IPS-NIHi11 (cell line): ENCODE measurements at places on chromosomes 3 and 15.

GRCh38 chr3:184460276-184460675 lies 80.4 kb downstream of the CHRD start:
- DNase-seq = no peak

DNA sequence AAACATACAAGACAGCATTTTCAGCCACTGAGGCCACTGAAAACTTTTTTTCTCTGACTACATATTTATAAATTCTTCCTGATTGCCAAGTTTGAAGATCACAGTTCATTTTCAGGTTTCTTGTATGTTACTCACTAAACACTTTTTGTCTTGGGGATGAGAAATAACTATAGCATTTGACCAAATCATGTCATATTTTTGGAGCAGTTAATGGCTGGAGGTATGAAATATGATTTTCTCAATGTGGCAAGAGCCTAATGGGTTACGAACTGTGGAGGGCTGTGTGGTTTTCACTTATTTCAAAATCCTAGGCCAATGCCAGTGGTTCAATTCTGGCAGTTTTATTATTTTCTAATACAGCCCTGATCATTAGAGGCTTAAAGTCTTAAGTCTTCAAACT lies 64.4 kb downstream of the USP13 start:
- no peak for DNase-seq

DNA sequence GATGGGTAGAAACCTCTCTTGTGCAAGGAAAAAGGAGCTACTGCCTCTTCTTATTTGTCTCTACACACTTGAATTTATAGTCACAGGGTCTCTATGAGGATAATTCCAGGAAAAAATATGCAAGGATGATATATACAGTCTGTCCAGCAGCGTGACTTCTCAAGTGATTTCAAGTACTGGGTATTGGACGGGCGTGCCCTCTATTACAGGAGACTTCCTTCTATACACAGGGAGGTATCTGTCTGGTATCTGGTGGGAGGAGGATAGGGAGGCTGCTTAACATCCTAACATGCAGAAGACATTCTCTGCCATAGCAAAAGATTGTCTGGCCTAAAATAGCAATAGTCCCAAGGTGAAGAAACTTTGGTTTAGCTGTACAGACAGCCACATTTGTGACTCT lies 146.1 kb downstream of the TPRG1 start:
- DNase-seq = no peak

DNA sequence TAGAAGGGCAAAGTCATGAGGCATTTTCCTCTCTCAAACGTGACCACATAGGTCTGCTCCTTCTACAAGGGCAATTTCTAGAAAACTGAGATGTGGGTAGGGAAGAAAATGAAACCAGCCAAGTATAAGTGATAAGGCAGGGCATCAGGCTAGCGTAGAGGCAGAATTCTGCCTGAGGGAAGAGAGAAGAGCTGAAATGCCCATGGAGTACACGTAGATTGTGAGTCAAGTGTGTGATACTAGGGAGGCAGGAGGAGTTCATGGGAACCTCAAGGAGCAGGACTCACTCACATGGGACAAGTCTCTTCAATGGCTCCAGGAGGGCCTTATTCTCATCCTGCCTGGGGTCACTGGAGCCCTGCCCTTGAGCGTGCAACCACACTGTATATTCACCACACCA lies 34.9 kb upstream of the PPP4R2 start:
- no peak for DNase-seq

DNA sequence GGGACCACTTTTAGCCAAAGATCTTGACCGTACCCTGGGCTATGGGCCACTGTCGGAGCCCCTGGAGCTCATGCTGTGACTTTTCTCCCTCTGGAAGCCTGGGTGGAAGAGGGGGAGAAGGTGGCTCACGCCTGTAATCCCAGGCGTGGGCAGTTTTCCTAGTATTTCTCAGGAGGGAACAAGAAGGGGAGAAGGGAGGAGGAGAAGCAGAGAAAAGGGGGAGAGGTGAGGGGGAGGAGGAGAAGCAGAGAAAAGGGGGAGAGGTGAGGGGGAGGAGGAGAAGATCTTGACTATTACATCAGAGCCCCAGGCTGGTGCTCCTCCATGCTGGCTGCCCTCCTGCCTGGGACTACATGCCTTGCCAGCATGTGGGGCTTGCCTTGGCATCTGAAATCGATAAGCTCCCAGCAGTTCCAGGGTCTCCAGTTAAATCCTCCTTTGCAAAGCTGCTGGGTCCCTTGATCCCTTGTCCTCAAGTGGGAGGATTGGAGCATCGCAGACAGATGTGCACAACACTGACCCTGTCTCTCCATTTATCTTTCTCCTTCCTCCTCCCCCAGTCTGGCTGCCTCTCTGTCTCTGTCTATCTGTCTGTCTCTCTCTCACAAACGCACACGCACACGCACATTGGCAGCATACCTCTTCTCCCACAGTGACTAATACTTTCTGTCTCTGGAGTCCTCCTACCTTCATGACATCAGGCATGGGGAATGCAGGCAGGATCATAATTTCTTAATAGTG lies 41.6 kb downstream of the MRAS start:
- DNase-seq = peak; percentile 41

DNA sequence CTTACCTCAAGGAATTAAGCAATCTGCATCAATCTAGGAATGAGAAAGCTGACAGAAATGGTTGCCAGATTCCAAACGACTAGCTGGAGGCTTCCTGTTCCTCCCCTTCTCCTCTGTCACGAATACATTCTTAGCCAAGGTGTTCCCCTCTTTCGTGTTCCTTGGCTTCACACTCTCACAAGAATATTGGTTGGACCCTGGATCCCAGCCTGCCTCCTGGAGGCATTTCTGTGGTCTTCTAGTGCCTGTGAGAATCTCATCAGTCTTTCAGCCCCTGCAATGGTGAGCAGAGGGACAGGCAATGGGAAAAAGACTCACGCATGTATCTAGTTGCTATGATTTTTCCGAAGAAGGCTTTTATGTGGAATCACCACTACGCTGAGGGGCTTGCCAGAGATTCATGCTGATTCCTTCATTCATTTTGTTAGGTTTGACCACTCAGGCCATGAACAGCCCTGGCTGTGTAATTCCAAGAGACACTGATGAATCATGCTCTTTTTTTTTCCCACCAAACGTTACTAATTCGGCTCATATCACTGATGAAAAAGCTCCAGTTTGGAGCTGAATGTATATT lies 1.6 kb upstream of the P3H2 start:
- no peak for DNase-seq

GRCh38 chr15:44427756-44428724 lies 611 bp downstream of the CTDSPL2 start:
- DNase-seq = peak; percentile 37

- DNase-seq = no peak
Measured at GRCh38 chr15:74825866-74826265, 561 bp upstream of the CPLX3 start.

DNA sequence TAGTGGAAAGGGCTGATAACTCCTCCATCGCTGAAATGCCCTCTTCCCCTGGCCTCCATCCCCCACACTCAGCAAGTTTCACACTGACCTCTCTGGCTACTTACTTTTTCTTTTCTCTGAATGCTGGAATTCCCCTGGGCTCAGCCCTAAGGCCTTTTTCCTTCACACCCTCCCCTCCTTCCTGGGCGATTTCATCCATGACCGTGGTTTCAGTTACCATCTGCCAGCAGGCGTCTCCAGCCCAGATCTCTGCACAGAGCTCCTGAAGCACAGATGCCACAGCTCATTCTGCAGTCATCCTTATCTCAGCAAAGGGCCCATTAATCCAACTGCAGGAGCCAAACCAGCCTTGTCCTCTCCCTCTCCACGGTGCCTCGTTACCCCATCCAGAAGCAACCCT lies 114.0 kb downstream of the RFTN1 start:
- peak; percentile 28 for DNase-seq

DNA sequence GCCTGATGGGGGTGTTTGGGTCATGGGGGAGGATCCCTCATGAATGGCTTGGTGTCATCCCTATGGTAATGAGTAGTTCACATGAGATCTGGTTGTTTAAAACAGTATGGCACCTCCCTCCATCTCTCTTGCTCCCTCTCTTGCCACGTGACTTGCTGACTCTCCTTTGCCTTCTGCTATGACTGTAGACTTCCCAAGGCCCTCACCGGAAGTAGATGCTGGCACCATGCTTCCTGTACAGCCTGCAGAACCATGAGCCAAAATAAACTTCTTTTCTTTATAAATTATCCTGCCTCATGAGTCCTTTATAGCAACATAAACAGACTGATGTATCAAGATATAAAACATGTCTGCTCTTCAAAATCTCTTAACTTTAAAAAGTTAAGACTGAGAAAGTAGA lies 96.1 kb downstream of the TFDP2 start:
- DNase-seq = no peak

DNA sequence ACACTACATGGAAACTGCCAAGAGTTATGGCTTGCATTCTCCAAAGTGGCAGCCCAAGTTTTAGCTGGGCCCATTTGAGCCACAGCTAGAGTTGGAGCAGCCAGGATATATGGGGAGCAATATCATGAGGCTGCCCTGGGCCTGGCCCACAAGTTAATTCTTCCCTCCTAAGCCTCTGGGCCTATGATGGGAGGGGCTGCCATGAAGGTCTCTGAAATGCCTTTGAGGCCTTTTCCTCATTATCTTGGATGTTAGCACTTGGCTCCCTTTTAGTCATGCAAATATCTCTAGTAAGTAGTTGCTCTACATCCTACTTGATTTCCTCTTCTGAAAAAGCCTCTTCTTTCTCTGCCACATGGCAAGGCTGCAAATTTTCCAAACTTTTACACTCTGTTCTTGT lies 257.5 kb upstream of the CHRM5 start:
- no peak for DNase-seq

DNA sequence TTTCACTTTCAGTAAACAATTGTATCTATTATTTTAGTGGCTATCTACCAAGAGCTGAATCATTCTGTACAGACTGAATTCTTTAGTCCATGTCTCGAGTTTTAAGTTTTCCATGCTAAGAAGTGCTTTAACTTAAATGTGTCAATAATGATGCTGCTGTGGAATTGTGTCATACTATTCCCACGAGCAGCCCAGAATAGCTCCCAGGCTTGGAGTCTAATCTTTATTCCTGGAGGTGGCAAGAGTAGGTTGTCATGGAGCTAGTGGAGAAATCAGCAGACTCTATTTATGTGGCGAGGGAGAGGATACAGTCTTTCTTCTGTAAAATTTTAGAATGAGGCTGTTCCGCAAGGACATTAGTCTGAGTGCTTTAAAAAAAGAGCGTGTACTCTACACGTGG lies 207.2 kb downstream of the ROBO2 start:
- no peak for DNase-seq

DNA sequence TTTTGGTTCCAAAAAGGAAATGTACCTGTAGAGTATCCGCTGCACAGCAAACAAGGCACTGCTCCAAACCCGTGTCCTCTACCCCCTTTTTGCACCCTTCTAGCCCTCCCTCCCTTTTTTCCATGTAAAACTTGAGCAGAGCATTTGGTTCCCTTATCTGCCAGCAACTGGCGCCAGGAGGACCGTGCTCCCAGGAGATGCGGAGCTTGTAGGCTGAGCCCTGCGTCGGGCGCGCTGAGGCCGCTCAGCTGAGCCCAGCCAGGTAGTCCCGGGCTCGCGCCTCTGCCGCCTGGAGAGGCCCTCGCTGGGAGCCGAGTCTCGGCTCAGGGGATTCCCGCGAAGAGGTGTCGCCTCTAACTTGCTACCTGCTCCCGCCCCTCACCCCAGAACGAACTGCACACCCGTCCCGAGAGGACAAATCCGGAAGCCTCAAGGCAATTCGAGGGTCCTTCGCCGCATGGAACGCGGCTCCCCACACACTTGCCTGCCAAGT lies 575 bp downstream of the TRPM7 start:
- peak; percentile 57 for DNase-seq

- peak; percentile 96 for DNase-seq
Measured at GRCh38 chr15:57591822-57592367, at the start of gene MYZAP. Gene MYZAP (plus strand): TSS chr15:57591904. CDS start chr15:57592035, 131 bp downstream.

- no peak for DNase-seq
Measured at GRCh38 chr15:21267671-21268395, 172.5 kb downstream of the POTEB3 start.

GRCh38 chr3:58659051-58659675 lies 7.4 kb downstream of the FAM3D start:
- DNase-seq = peak; percentile 77

DNA sequence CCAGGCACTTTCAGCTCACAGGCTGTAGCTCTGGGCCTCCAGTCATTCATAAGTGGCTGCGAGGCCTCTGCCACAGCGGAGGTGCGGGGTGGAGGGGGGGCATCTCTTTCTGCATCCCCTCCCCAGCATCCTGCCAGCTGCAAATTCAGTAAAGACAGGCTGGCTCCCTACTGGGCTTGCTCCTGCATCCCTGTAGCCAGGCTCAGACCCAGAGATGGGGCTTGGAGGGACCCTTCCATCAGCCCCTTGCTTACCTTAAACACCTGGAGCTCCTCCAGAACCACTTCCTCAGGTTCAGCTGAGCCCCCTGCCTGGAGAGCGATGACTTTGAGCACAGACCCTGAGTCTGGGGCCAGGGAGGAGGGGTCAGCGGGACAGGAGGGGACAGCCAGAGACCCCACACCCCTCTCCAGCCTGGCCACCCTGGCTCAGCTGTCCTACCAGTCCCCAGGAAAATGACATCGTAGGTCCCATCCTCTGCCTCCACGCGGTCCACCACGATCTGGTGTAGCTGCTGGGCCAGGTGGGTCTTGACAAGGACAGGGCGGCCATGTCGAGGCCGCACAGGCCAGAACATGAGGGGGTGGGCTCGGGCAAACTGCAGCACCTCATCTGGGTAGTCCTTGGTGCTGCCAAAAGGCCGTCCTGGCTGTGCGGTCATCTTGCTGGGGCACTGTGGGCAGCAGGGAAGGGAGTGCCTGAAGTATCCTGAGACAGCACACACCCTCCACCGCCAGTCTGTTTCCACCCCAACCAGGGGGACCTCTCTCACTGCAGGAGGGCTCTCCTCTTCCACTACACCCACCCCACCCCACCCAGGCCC lies 5.3 kb downstream of the SEMA3G start:
- DNase-seq = no peak

DNA sequence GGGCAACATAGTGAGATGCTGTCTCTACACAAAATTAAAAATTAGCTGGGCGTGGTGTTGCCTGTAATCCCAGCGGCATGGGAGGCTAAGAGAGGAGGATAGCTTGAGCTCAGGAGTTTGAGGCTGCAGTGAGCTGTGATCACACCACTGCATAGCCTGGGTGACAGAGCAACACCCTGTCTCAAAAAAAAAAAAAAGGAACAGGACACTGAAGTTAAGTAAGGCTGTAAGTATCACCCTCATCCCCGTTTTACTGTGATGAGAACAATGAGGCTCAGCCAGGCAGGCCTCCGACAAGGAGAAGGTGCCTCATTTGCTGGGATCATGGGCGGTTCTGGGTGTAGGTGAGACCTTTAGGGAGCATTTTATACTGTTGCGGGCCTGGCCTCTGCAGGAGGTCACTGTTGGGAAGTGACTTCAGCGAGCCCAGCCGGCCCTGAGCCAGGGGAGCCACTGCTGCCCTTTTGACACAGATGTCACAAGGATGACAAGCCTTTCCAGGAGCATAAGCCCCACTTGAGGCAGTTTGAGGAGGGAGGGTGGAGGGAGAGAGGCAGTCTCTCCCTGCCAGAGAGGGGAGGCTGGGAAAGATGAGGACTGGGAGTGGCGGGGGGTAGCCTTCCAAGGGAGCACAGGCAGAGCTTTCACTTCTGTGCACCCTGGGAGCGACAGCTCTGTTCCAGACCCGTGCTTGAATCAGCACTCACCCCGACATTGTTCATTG lies 30.8 kb downstream of the IRAK2 start:
- DNase-seq = no peak

GRCh38 chr3:10467904-10468612 lies 37.3 kb downstream of the ATP2B2 start:
- DNase-seq = no peak

GRCh38 chr15:62187425-62187824 lies 22.3 kb upstream of the C2CD4B start:
- no peak for DNase-seq
